ENCODE measurements at places on chromosomes 3 and 15.

GRCh38 chr15:92005154-92005553, 151.6 kb downstream of the SLCO3A1 start:
- DNase-seq: no peak

DNA sequence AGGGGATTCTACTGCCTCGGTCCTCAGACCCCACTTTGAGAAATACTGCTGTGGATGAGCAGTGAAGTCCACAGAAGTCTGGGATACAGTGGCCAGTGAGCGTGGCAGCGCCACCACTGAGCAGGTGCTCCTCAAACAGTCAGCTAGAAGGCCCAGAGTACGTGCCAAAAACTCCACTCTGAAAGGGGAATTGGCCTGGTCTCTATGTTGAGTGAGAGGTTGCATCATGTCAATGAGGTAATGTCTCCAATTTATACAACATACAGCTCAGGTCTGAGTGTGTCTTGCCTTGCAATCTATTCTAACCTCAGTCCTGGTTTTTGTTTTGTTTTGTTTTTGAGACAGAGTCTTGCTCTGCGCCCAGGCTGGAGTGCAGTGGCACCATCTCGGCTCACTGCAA, 53.3 kb upstream of the ETV5 start:
- no peak for DNase-seq

DNA sequence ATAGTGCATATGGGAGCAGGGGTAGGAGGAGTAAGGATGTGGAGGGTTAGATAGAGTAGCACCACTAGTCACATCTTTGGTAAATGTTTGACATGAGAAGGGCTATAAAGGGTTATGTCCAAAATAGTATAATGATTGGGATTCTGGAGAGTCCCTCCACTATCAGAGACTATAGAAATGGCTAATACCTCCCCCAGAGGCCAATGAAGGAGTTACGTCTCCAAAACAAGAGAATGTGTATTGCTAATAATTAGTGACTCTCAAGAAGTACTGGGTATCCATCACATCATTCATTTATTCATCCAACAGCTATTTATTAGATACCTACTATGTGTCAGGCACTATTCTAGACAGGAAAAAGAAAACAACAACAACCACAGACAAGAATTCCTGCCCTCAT, 203.7 kb upstream of the UMPS start:
- no peak for DNase-seq

DNA sequence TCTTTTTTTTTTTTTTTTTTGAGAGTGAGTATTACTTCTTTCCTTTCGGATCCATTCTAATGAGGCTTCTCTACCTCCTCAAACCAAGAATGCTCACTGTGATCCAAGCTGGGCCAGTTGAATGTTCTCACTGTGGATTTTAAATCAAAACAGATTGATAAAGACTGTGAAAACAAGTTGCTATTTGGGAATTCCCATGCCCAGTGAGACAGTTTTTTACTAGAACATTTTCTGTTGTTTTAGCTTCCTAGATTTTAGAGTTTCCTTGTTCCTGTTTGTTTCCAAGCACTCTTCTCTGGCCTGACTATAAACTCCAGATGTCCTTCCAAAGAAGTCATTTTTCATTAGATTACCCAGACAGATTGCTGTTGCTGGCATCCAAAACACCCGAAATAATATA, 60.1 kb upstream of the GALNT15 start:
- no peak for DNase-seq

GRCh38 chr3:35635926-35636683, 3.2 kb upstream of the ARPP21 start:
- no peak for DNase-seq

- DNase-seq: no peak
Measured at GRCh38 chr3:182690172-182690571, 103.1 kb upstream of the ATP11B start.

- DNase-seq: no peak
Measured at GRCh38 chr3:157499342-157499963, 3.8 kb downstream of the VEPH1 start.

- DNase-seq: no peak
Measured at GRCh38 chr3:7436542-7436941, 575.6 kb downstream of the GRM7 start.

GRCh38 chr3:55012091-55012490, 84.2 kb upstream of the LRTM1 start:
- DNase-seq: no peak

- no peak for DNase-seq
Measured at GRCh38 chr3:140816372-140817195, 125.1 kb upstream of the SLC25A36 start.

GRCh38 chr3:13141183-13141582, 68.0 kb upstream of the IQSEC1 start:
- no peak for DNase-seq

GRCh38 chr15:70525551-70525950, 237.8 kb downstream of the UACA start:
- no peak for DNase-seq

- DNase-seq: no peak
Measured at GRCh38 chr3:186825294-186825821, 17.2 kb upstream of the ADIPOQ start.

DNA sequence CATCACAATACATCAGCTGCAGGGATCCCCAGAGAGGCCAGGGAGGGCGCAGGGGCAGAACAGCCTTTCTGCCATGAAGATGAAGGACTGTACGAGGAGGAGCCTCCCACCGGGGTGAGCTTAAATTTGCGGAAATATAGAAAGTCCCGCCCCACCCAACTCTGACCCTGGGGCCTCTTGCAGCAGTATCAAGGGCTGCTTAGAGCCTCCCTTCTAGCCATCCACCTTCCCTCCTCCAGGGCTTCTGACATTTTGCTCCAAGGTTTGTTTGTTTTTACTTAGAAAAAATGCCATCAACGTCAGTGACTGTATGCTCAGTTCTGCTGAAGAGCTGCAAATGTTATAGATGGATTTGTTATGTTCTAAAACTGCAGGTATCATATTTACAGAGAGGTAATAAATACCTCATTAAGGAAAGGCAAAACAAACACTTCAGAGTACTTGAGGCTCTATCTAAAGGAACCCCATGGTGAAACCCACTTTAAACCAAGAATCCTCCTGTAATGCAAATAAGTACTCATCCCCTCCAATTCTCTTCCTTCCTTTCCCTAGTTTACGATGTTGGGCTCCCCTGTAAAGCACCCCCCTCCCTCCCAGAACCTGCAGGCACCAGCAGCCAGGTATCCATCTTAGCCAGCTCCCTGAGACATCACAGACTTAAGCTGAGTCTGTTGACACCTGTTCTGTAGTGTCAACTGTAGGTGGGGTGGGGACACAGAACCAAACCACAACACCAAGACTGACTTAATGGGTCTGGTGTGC, 30.5 kb downstream of the RFTN1 start:
- DNase-seq: no peak

DNA sequence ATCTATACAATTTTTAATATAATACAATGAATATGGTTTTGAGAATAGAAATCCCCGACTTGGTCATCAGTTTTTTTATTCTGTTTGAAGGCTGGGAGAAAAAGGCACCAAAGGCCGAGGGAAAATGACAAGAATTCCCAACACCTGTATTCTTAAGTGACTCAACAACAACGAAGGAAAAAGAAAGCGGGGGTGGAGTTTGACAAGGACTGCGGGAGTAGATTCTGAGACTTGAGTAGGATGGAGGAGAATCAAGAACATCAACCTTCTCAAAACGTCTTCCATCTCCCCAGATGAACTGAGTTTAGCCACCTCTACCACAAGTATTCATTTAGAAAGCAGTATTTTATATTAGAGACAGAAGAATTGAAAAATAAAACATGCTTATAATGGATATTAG, 107.2 kb downstream of the IGSF11 start:
- DNase-seq: no peak

- DNase-seq: no peak
Measured at GRCh38 chr3:160381470-160381869, 17.6 kb downstream of the IFT80 start.

GRCh38 chr3:32706348-32707025, 21.5 kb downstream of the CNOT10 start:
- no peak for DNase-seq

GRCh38 chr3:11275926-11276325, 3.7 kb downstream of the ATG7 start:
- DNase-seq: no peak

GRCh38 chr15:38589502-38589901, 24.9 kb upstream of the RASGRP1 start:
- DNase-seq: no peak

- DNase-seq: no peak
Measured at GRCh38 chr3:71144525-71145253, 438.8 kb downstream of the FOXP1 start.

DNA sequence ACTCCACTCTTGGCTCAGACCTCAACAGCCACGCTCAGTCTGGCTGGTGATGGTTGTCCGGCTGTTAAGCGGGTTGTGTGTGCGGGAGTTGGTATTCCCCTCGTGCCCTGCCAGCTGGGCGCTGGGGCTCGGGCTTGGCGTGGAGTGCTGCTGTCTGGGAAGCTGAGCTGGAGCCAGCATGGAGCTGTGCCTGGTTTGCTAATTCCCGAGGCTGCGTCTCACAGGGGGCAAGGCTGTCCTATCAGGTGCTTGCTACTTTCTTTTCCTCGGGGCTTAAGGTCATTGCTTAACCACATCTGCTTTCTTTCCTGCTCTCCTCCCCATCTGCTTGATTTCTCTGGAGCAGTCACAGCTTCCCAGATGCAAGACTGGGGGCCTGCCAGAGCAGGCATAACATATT, 29.9 kb downstream of the PDIA5 start:
- no peak for DNase-seq

- DNase-seq: no peak
Measured at GRCh38 chr3:69499899-69500421, 114.1 kb upstream of the FRMD4B start.

GRCh38 chr15:55110446-55110845, 86.3 kb downstream of the RSL24D1 start:
- DNase-seq: no peak

DNA sequence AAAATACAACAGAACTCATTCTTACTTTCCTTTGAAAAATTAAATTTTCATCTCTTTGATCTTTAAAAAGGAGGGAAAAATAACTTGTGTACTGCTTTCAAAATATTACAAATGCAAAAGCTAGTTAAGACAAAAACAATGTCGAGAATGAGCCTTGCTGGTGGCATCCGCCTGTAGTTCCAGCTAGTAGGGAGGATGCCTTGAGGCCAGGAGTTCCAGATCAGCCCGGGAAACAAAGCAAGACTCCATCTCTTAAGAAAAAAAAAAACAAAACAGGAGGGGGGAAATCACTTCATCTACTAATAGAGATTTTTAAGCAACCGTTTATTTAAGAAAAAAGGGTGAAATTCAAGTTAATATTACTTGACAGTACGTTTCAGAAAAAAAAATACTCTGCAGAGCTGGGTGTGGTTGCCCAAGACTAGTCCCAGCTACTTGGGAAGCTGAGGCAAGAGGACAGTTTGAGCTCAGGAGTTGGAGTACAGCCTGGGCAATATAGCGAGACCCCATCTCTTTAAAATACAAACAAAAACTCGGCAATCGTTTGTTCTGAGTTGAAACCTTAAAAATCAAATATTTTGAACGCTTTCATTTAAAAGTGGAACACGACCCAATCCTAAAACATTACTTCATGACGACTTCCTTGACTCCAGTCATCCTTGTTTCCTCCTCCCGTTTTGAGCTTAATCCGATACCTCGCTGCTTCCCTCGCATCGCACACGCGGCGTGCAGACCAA, 1.2 kb downstream of the KPNA1 start:
- no peak for DNase-seq

DNA sequence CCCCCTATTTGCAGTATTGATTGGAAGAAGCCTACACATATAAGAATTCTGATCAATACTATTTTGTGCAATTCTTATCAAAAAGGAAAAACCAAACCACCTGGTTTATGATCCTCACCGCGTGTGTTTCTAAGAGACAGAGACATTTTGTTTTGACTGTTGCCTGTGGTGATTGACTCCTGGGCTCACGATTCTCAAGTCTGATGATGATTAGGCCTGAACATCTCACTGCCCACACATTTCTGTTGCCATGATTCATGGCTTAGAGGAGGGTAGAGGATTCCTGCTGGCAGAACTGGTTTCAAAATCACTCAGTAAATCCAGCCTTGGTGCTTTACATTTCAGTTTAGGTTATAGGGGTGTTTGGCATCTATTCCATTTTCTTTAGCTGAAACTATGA, 88.3 kb upstream of the UBE3A start:
- DNase-seq: no peak

DNA sequence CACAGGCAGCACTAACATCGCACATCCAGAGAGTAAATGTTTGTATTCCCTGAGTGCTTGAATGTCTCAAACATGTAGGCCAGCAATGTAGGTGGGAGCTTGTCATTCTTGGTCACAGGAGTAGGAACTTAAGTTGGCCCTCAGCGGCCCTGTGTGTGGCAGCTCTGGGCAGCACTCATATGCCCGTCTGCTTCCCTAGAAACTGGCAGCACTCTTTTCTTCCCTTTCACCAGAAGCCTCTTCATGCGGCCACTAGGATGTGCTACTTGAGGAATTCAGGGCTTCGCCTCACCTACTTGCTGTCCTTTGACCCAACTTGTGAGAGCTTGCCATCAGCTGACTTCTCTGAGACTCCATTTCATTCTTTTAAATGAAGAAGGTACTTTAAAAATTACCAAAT, 69.5 kb downstream of the TIPARP start:
- DNase-seq: no peak

All from CD4-positive, alpha-beta memory T cell (primary cell).